ENCODE measurements at places on chromosomes 12 and 14.
A peak's percentile ranks its signal among the peaks of the same experiment; 100 is the strongest.

- peak; percentile 91 for DNase-seq
Observed at GRCh38 chr14:91173221-91173670, 59.4 kb downstream of the DGLUCY start.

DNA sequence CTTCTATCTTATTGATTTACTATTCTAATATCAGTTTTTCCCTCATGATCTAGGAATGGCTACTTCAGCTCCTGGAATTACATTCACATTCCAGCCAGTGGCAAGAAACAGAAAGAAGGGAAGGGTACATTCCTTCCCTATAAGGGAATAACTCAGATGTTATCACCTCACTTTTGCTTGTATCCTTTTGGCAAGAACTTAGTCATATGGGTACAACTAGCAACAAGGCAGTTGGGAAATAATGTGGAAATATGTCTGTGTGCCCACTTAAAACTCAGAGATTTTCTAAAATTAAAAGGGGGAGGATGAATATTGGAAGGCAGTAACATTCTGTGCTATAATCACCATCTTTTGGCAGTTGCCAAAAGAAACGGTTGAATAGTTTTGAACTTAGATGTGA is 85.6 kb downstream of the MSRB3 start:
- DNase-seq = no peak

DNA sequence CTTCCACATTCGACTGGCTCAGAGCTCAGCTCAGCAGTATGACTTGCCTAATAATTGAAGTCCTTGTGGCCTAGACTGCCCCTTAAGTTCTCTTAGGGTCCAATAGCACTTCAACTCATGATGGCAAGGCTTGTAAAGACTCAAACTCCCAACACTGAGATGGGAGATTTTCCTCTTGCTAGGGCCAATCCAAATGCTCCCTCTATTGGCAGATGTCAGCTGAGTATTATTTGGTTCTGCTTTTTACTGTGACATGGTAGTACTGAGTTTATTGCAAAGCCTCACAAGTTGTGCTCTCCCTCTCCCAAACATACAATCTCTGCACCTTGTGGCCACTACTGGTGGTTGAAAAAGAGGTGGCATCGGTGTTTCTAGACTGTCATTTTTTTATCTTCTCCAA is 164.2 kb downstream of the ALG10 start:
- peak; percentile 10 for DNase-seq

- DNase-seq = no peak
Observed at GRCh38 chr12:105092336-105092735, 8.1 kb upstream of the ALDH1L2 start.

DNA sequence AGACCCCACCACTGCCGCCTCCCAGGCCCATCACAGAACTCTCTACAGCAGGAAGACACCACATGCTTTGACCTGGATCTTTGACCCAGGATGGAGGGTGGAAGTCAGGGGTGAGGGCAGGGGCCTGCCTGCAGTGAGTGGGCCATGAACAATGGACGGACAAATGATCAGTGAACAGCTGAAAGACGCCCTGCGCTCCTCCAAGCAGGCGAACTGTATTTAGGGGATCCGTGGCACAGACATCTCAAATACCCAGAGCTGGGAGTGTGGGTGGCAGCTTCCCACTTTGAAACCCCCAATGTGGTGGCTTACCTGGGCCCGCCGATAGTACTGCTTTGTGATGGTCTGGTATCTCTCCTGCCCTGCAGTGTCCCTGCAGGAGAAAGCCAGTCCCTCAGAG is 8.7 kb upstream of the GPX2 start:
- DNase-seq = no peak

GRCh38 chr12:25935355-25936144 is 22.9 kb upstream of the RASSF8 start:
- no peak for DNase-seq

DNA sequence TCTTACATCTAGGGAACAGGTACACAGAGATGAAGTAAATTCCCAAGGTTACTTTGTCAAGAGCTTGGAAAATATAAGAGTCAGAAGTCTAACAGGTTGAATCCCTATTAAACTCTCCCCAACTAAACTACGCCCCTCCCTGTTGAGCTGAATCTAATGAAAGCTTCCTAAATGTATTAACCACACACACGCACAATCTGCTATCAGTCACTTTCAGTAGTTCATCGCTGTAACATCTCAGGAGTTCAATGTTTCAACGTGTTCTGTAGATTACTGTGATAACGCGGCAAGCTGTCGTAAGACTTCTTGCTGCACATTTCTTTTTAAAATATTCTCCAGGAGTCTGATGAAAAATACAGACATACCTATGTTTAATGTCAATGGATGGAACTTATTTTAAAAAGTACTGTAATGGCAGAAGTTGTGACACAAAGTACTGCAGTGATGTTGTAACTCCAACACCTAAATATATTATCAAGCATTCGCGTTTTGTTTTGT is 612 bp upstream of the SLC25A3 start:
- DNase-seq = no peak

GRCh38 chr14:69574263-69574953 is at the start of gene CCDC177:
Gene CCDC177 (minus strand): TSS chr14:69574871. CDS start chr14:69573622, 1,249 bp downstream.
- DNase-seq = peak; percentile 77

DNA sequence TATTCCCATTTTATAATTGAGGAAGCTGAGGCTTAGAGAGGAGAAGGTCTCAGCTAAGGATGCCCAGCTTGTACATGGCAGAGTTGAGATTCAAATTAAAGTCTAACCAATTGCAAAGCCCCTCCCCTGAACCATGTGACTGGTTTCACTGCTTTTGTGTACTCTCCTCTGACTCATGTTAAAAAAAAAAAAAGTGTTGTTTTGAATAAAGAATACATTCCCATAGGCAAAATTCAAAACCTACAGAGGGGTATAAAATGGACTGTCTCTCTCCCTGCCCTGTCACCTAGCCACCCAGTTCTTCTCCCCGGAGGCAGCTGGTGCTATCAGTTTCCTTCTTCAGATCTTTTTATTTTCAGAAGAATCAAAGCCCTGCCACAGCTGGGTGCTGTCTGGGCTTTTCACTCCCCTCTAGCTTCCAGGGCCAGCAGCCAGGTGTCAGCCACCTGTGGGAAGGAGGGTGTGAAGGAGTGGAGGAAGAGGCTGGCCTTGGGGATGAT is 5.4 kb downstream of the PSMD9 start:
- DNase-seq = peak; percentile 33

- no peak for DNase-seq
Observed at GRCh38 chr12:55194382-55194781, 26.4 kb upstream of the OR10A7 start.

GRCh38 chr12:68886636-68887572 is 46.1 kb downstream of the CPM start:
- no peak for DNase-seq

GRCh38 chr12:31263661-31264060 is 62.3 kb downstream of the SINHCAF start:
- DNase-seq = no peak

- no peak for DNase-seq
Observed at GRCh38 chr12:46224386-46224785, 44.5 kb downstream of the SLC38A1 start.

DNA sequence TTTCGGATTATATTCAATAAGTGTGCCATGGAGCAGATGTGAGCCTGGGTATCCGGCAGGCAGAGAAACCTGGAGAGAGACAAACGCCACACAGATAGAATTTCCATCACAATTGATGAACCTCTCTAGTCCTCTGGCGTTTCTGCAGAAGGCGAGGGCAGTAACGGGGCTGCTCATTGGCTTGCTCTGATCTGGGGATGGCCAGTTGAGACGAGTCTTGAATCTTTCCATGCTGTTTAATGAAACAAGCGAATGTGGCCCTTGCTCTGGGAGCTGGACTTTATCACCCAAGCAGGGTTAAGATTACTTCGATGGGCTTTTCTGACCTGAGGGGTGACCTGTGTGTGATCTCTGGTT is 42.4 kb upstream of the CLMN start:
- DNase-seq = no peak

- no peak for DNase-seq
Observed at GRCh38 chr14:52049721-52050588, 18.9 kb downstream of the NID2 start.

DNA sequence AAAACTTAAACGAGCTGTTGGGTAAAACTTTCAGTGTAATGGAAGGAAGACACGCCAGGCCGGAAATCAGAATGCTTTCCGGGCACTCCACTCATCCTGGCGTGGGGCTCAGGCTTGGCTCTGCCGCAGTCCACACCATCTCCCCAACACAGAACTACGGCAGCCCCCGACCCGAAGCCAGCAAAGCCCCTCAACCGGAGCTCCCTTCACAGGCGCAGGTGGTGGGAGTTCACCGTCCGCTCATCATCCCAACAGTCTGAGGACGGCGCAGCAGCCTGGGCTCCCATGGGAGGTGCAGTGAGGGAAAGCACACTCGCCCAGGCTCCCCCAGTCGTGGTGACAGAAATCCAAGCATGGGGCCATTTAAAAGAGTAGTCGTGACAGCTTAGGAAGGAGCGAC is 11.0 kb upstream of the MMP17 start:
- DNase-seq = no peak

DNA sequence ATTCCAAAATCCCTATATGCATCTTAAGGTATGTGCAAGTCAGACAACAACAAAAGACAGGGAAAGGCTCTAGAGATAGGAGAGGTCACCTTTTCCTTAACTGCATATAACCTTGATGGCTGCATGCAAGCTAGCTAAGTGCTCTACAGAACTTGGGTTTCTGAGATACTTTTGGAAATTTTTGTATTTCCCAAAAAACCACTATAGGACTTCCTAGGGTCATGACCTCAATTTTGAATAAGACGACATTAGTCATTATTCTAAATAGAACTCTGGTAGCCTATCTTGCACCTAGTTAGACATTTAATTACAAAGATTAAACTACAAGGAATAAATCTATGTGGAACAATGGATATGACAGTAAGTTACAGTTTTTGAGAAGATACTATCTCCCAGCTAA is 309.3 kb downstream of the BCAT1 start:
- no peak for DNase-seq

GRCh38 chr14:94054936-94055335 is 26.1 kb downstream of the DDX24 start:
- no peak for DNase-seq

DNA sequence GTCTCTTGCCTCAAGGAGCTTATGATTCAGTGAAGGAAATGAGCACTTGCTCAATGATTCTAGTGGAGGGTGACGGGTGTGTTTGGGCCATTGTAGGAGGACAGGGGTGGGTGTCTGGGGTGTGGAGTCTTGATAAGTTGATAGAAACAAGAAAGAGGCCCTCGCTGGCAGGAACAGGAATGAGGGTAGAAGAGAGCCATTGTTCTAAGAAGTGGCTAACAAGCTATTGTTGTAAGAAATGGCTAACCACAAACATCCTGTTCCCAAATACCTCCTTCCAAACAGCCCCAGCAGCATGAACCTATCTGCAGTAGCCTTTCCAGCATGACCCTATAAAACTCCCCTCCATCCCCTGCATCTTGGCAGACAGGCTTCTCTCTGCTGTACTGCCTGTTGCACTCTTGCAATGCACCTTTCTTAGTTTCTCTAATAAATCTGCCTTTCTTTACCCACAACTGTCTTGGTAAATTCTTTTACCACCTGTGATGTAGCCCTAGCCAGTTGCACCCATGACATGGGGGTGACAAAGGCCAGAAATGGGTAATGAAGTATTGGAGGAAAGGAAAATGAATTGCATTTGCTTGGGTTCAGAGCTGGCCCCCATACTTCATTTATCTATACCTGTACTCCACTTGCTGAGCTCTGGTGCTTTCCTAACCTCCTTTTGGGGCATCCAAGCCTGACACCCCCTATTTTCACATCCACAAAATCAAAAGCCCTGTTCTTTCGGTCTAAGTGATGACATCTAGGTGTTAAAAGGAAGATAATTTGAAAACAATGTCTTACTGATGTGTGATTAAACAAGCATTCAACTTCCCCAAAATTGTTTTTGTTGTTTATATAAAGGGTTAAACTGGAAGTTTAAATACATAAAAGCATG is 389.1 kb downstream of the GRIN2B start:
- peak; percentile 9 for DNase-seq

- DNase-seq = no peak
Observed at GRCh38 chr12:113443030-113443539, 20.9 kb downstream of the SDSL start.

DNA sequence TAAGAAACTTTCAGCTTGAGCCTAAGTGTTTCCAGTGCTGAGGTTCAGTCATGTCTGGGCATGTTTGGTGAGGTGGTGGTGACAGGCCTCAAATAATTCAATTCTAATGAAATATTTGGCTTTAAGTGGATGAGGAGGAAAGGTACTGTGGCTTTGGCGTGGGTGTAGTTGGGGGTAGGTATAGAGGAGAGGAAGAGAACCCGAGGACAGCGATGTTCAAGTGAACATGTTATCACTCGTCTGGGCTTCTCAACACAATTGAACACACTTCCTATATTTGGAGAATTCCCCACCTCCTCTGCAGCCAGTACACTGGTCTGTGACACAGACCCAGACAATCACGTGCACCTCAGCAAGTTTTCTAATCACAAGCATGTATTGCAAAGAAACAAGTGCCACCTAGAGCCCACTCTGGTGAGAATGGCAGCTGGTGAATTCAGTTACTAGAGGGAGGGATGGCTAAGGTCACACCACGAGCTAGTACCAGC is 53.0 kb downstream of the IFNG-AS1 start:
- peak; percentile 67 for DNase-seq

- no peak for DNase-seq
Observed at GRCh38 chr12:75900781-75901254, 130.8 kb downstream of the PHLDA1 start.

GRCh38 chr14:100864206-100864605 is 38.3 kb downstream of the MEG3 start:
- no peak for DNase-seq

- DNase-seq = no peak
Observed at GRCh38 chr12:31899109-31899508, 60.1 kb upstream of the RESF1 start.

DNA sequence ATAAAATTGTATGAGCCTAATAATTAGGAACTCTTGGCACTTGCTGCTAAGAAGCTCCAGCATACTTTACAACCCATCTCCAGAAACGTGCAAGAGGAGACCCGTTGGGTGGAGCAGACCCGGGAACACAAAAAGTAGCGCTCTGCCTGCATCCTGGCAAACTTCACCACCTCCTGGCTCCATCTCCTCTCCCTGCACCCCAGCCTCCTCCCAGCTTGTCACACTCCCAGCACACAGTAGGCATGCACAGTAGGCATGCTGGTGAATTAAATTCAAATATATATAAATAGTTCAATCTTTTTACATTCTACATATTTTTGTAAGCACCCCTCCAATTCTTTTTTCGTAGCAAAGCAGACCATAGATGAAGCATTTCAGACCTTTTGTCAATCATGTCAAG is 1.2 kb downstream of the VSIG10 start:
- no peak for DNase-seq

Data from common myeloid progenitor, CD34-positive (primary cell).